NCI-H1930 (cell line): ENCODE measurements at places on chromosomes 3 and 15.

DNA sequence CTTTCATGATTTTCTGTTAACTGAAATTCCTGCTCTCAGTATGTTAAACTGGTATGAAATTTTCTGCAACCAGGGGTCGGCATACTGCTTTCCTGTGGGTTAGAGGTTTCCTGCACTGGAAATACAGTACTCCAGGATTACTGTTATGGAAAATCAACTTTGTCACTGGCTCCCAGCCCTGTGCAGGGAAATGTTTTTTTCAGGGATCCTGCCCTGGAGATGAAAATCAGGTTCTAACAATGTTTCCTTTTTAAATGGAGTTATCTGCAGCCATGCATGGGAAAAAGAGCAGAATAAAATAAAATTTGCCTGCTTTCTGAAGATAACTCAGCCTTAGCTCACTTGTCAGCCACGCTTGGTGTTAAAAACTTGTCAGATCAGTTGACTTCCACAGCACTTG, 220.4 kb downstream of the IL5RA start:
- DNase-seq: no peak

- no peak for DNase-seq
These were observed 224.0 kb upstream of the CBLB start for GRCh38 chr3:106092792-106093191.

GRCh38 chr3:187207624-187208023, 10.3 kb downstream of the RTP1 start:
- DNase-seq: no peak

- no peak for DNase-seq
These were observed 224.3 kb downstream of the CDIN1 start for GRCh38 chr15:36803773-36804172.

- DNase-seq: no peak
These were observed 509.9 kb downstream of the SHQ1 start for GRCh38 chr3:72338082-72338941.

DNA sequence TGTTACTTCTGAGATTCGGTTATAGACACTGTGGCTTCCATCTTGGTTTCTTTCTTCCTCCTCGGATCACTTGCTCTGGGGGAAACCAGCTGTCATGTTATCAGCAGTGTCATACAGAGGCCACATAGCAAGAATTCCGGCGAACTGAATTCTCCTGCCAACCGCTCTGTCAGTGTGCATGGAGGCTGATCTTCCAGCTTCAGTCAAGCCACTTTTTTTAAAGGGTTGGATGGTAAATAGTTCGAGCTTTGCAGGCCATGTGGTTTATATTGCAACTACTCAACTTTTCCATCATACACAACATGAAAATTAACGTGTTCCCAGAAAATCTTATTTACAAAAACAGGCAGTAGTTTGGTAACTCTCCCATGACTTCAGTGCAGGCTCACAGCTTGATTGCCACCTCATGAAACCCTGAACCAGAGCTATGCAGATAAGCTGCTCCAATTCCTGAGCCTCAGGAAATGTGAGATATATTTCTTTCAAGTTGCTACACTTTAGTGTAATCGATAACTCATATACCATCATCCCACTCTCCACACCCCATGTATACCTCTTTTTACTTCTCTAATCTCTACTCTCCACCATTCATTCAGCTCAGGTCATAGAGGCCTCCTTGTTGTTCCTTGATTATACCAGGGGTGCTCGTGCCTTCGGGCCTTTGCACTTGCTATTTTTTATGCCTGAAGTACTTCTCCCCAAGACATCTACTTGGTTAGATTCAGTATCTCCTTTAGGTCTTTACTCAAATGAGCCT, 7.2 kb downstream of the RPL22L1 start:
- DNase-seq: no peak

DNA sequence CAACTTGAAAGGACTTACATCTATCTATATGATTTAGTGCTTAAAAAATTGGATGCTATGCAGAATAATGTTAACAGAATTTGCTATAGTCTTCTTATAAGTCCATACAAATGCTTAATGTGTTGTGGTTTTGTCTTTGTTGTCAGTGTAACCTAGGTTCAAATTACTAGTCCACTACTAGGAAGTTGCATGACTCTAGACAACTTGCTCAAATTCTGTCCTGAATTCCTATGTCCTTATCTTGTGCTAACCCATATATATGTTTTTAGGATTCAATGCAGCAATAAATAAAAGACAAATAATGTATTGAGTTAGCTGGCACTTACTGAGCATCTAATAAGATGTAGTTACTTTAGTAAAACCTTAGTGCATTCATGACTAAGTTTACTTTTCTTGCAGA, 276.5 kb upstream of the KCNMB2 start:
- no peak for DNase-seq

GRCh38 chr3:59820352-59820934, 770.6 kb upstream of the CFAP20DC start:
- DNase-seq: no peak

DNA sequence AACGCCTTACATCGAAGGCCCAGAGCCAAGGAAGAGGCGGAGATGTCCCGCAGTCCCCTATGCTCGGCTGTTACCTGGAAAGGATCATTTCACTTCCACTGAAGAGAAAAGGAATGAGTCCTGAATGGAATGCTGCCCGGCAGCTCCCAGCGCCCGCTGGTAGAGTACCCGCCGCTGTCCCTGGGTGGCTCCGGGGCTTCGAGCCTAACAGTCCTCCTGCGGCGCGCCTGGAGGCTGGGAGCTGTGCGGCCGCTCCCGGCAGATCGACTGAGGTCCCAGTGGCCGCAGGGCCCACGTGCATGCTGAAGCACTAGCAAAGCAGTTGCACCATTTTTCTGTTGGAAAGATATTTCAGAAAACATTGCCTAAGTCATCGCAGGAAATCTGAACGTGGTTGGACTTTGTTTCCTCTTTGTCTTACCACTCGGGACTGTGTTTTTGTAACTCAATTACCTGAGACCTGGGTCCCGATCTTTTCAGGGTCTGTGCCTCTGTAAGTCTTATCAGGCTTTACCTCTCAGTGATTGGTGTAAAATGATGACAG, 984 bp downstream of the RNU6-1 start:
- no peak for DNase-seq

GRCh38 chr15:70512772-70513362, 250.5 kb downstream of the UACA start:
- DNase-seq: peak; percentile 14

- DNase-seq: no peak
These were observed 542.4 kb downstream of the SQOR start for GRCh38 chr15:46177219-46177618.

DNA sequence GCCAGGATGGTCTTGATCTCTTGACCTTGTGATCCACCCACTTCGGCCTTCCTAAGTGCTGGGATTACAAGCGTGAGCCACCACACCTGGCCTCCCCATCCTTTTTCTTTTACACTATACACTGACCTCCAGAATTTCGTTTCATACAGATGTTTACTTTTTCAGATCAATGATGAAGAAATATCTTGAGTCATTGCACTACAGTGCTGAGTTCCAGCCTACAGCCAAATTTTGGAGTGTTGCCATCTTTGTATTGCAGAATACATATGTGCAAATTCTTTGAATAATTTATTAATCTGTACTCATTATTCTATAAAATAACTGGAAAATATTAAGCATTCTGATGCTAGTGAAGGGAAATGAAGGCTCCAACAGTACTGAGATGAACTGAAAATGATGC, 12.5 kb downstream of the ZPLD1 start:
- DNase-seq: no peak

DNA sequence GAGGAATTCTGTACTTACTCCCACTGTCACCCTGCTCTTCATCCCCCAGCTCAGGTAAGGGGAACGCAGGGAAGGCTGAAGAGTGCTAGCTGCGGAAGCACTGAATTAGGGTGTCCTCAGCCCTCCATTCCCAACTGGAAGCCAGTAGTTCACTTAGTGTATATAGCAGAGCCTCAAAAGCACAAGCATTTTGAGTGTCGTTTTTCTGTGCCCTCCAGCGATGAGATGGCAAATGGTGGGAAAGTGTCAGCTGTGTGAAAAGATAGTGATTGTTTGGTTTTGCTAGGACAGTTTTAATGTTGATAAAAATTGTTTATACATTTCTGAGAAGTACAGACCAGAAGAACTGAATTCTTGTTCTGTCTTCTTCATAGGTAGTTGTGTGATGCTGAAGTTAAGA, 10.8 kb downstream of the MRPS22 start:
- DNase-seq: no peak
